ENCODE measurements at places on chromosomes 4 and X.

GRCh38 chr4:2869659-2870058, 26.0 kb downstream of the ADD1 start:
- DNase-seq, result no peak

DNA sequence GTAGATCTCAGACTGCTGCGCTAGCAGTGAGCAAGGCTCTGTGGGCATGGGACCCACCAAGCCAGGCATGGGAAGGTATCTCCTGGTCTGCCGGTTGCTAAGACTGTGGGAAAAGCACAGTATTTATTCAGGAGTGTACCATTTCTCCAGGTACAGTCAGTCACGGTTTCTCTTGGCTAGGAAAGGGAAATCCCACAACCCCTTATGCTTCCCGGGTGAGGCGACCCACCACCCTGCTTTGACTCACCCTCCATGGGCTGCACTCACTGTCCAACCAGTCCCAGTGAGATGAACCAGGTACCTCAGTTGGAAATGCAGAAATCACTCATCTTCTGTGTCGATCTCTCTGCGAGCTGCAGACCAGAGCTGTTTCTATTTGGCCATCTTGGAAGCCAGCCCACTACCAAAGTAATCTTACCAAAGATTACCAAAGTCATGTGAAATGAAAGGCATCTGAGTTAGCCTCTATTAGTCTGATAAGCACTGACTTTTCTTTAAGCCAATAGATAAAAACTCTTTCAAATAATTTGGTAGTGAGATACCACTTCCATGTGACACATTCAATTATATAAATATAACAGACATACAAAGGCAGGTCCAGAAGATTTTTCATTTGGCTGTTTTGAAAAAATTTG, 8.5 kb upstream of the HTN1 start:
- no peak for DNase-seq

DNA sequence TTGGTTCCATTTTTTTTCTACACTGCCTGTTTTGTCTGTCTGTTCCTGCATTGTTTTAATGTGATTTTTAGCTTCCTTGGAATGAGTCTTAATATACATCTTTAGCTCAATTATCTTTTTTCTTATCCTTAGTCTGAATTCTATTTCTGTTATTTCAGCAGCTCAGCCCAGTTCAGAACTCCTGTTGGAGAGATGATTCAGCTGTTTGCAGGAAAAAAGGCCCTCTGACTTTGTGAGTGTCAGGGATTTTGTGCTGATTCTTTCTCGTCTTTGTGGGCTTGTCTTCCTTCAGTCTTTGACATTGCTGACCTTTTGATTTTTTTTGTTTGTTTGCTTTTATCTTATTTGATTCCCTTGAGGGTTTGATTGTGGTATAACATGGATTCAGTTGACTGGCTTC, 343.2 kb upstream of the TRAM1L1 start:
- DNase-seq, result no peak

DNA sequence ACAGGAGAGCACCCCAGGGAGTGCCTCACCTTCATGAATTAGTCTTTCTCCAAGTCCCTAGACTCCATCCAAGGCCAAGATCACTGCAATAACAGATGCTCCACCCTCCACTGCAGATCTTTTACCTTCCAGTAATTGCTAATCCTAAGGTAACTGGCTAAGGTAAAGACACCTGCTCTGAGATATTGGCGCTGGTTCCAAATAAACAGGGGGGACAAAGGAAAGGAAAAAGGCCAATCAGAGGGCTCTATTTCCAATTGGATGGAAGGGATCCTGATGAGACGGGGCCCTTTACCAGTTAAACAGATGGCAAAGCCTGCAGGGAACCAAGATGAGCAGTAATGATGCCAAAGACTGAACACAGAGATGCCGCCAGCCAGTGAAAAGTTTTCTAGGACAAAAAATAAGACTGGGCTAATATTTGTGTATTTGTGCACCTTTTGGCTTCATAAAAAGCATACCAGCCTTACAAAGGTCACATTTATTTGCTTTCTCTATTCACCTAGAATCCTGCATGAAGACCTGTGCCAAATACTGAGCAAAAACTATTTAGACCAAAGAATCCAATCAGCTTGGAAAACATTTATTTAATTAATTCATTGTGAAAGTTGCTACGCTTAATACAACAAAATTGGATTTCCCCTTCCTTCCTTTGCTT, 148.5 kb downstream of the PPP3CA start:
- no peak for DNase-seq

GRCh38 chr4:138673053-138673452, 342.5 kb upstream of the NOCT start:
- no peak for DNase-seq

GRCh38 chr4:6885953-6886557, 23.6 kb upstream of the TBC1D14 start:
- DNase-seq, result no peak

DNA sequence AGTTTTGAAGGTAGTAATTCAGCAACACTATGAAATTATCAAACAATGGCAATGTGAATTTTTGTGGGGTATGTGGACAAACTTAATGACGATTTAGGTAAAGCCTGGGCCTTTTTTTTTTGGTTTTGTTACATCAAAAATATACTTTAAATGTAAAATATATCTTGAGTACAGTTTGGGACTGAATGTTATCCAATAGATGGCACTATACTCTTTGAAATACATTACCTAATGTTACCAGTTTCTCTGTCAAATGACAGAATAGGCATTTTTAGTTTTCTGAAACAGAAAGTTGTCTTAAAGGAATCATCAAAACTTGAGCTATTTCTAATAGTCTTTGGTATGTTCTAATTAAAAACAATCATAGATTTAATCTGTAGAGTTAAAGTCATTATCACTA, 1651.9 kb downstream of the C4orf33 start:
- DNase-seq, result no peak

Data from stimulated activated CD4-positive, alpha-beta T cell treated with anti-CD3 and anti-CD28 coated beads, Interleukin-12 subunit alpha, Interleukin-12 subunit beta, amount 100 ng/mL, for 24 hours (primary cell).